Mesenteric fat pad (tissue), 1 donor: ENCODE measurements at places on chromosomes 5 and 9.

DNA sequence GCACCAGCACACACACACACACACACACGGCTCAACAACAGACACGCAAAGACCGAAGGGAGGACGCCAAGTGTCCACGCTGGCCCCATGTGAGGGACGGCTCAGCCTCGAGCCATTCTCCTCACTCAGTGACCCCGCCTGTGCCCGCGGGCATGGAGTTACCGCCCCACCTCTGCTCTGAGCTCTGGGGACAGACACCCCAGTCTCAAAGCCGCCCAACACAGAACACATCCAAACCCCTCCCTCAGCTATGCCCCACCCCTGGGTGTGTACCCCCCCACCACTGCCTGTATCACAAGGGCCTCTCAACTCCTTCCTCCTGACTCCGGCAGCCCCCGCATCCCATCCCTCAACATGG, 81.2 kb downstream of the CAMSAP1 start:
- peak; percentile 57 for DNase-seq

DNA sequence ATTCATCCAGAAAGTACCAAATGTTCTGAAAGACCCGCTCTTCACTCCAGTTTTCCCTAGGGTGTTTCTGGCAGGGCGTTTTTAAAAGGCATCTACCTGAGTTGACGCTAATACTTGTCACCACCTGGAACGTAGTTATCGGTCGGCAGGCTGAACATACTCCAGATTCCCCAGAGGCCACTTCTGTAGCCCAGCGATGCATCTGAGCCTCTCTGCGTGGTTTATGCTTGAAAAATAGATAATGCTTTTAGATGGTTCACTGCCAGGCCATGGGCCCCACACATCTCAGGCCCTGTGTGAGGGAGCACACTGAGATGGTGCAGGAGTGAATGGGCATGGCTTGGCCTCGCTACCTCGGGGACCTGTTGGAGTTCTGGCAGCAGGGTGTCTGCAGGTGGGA, 33.0 kb upstream of the NCS1 start:
- no peak for DNase-seq

GRCh38 chr5:119966028-119966427, 336.7 kb downstream of the FAM170A start:
- no peak for DNase-seq

GRCh38 chr5:81525690-81526089, 131.8 kb upstream of the ACOT12 start:
- no peak for DNase-seq

GRCh38 chr5:66872736-66873331, 276.6 kb downstream of the MAST4 start:
- no peak for DNase-seq

- no peak for DNase-seq
These were observed 149.7 kb upstream of the EFNA5 start for GRCh38 chr5:107820429-107820828.

GRCh38 chr9:70561786-70562395, 147.4 kb upstream of the KLF9 start:
- no peak for DNase-seq
